ENCODE measurements at places on chromosomes 4 and X. TPM values are rescaled to one million over a fixed set of nuclear protein-coding genes. Genes with fewer than 3 reads are reported as not detected.

Gene EMCN
- total RNA-seq = 3.5 TPM

Gene KLF8
- 2.1 TPM for total RNA-seq

Gene CXCL11
- not detected for total RNA-seq

Gene NMU
- not detected for total RNA-seq

Gene ADH6
- total RNA-seq = 11.6 TPM

Gene CLGN
- total RNA-seq = not detected

Gene F8A2
- not detected for total RNA-seq

Gene AR
- total RNA-seq = 1.1 TPM

Gene KCTD8
- total RNA-seq = not detected

Gene DMP1
- not detected for total RNA-seq

Gene UGT2B17
- total RNA-seq = 1,553 TPM

Gene UGT2A1
- not detected for total RNA-seq

Gene GPR82
- 0.88 TPM for total RNA-seq

Gene CAPN6
- total RNA-seq = not detected

Gene GIMD1
- total RNA-seq = 3.1 TPM

Gene BEX4
- 8.8 TPM for total RNA-seq

Gene OTUD6A
- total RNA-seq = not detected

Gene CFAP47
- not detected for total RNA-seq

Gene ITIH6
- not detected for total RNA-seq

Gene VCX
- total RNA-seq = not detected

Gene PLAC8
- total RNA-seq = 148 TPM

Gene MAGIX
- total RNA-seq = 14.4 TPM

Gene CDKL2
- 0.35 TPM for total RNA-seq

Gene BMX
- 5.8 TPM for total RNA-seq

Gene GABRG1
- total RNA-seq = not detected

Gene GCNA
- 3.2 TPM for total RNA-seq

Gene COL4A6
- 0.18 TPM for total RNA-seq

Gene CXCR3
- total RNA-seq = not detected

Gene MTNR1A
- total RNA-seq = not detected

Gene SYTL5
- 3.2 TPM for total RNA-seq

Gene S100P
- total RNA-seq = not detected

Gene SGMS2
- total RNA-seq = 343 TPM

Gene C4orf36
- total RNA-seq = not detected

Gene DKC1
- 22.8 TPM for total RNA-seq

Gene BEND2
- not detected for total RNA-seq

Gene RASL11B
- total RNA-seq = not detected

Gene TCEAL6
- not detected for total RNA-seq

Gene TRAM1L1
- 0.35 TPM for total RNA-seq

Gene IL15
- 18.2 TPM for total RNA-seq

Gene MAGEC1
- total RNA-seq = not detected

Gene RAB39B
- total RNA-seq = not detected

Gene JAKMIP1
- 6.6 TPM for total RNA-seq

Gene STATH
- total RNA-seq = not detected

Gene BCORL1
- 10.7 TPM for total RNA-seq

Gene SLITRK4
- total RNA-seq = 1.2 TPM

Gene DCAF8L1
- not detected for total RNA-seq

All from Peyer's patch (tissue), 4 donors.